ENCODE measurements at places on chromosomes 2 and 18. TPM values are rescaled to one million over a fixed set of nuclear protein-coding genes. Genes with fewer than 3 reads are reported as not detected.

DNA sequence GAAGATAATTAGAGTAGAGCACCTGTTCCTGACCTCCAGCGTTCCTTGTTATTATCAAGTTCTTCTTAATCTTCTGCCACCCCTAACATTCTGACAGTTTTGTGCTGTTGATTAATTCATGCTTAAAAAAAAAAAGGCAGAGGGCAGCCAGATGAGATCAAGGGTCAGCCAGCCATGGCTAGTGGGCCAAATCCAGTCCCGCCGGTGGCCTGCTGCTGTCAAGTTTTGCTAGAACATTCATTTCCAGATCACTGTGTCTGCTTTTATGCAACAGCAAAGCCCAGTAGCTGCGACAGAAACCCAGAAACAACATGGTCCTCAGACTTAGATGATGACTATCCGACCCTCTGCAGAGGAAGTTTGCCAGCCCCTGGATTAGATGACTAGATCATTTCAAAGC lies 101.6 kb downstream of the RNF144A start:
- DNase-seq, result no peak

HOXD8 gene
- 0.32 TPM for total RNA-seq

NPAS2 gene
- total RNA-seq, result 48.0 TPM

SCTR gene
- not detected for total RNA-seq

TFPI gene
- 12.6 TPM for total RNA-seq
